GM23338 (cell line): ENCODE measurements at places on chromosomes 3 and 15.

GRCh38 chr3:48656061-48656840 lies 6.4 kb downstream of the CELSR3 start:
- peak; percentile 96 for DNase-seq

- DNase-seq, result no peak
Observed at GRCh38 chr15:38041576-38041975, 107.1 kb downstream of the TMCO5A start.

DNA sequence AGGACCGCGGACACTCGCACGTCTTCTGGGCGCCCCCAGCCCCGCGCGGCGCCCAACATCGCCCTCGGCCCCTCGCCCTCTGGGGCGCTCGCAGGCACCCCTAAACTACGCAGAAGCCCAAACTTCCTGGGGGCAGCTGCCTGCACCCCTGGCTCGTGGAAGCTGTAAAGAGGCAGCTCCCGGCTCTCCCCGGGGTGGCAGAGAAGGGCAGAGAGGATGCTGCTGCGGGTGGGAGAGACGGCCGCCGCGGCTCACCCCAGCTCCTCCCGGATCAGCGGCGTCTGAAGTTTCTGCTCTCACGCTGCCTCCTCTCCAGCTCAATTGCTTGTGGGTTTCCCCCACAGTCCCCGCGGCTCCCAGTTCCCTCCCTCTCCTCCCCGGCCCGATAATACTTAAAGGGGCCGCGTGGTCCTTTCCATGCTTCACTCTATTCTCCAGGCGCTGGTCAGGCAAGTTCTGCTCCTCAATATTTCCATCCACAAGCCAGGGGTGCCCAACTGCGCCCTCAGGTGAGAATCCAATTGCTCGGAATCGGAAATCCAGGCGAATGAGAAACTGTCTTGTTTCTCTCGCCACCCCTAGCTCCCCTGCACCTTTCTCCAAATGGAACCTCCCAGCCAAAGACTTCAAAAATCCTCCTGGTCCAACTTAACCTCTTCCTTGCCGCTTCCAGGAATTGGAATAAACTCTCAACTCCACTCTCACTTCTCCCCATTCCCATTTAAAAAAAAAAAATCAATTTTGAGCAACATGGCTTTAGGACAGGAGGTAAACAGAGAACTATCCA lies 748.5 kb downstream of the ROBO1 start:
- peak; percentile 93 for DNase-seq

DNA sequence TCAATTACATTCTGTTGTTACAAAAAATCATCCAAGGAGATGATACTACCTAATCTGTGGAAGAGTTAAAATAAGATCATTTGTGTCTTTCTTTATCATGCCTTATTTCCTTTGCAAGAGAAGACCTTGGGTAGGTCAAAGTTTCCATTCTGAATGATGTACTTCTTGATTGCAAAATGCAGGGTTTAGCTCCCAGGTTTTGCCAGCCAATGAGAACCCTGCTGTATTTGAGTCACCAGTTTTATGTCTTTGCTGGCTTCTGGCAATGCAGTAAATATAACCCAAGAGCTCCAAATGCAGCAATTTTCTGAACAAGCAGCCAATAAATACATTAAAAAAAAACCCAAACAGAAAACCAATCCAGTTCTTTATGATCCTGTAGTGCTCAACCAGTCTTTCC lies 204.9 kb downstream of the CADPS start:
- no peak for DNase-seq

- peak; percentile 49 for DNase-seq
Observed at GRCh38 chr3:125212509-125213363, at the start of gene SLC12A8. TSS of gene SLC12A8 (minus strand) at chr3:125212748. CDS start at chr3:125211349, 1,399 bp downstream.

- no peak for DNase-seq
Observed at GRCh38 chr3:37174532-37175126, at the start of gene LRRFIP2. TSS of gene LRRFIP2 (minus strand) at chr3:37174582. CDS start at chr3:37148983, 25,599 bp downstream.

DNA sequence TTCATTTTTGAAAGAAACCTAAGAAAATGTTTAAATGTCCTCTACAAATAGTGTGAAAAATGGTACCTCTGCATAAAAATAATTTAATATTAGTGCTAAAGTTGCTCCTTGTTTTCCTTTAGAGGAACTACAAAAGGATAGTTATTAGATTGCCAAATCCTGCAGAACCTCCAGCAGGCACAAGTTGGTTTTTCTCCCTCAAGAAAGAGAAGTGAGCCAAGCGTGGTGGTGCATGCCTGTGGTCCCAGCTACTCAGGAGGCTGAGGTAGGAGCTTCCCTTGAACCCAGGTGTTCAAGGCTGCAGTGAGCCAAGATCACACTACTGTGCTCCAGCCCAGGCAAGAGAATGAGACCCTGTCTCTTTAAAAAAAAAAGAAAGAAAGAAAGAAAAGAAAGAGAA lies 85.1 kb upstream of the TSEN2 start:
- DNase-seq, result no peak

- DNase-seq, result peak; percentile 72
Observed at GRCh38 chr15:40358471-40359353, 693 bp downstream of the DISP2 start.

- DNase-seq, result no peak
Observed at GRCh38 chr3:37957539-37957936, 33.0 kb upstream of the VILL start.

GRCh38 chr3:23489300-23490158 lies 286.4 kb downstream of the UBE2E2 start:
- peak; percentile 32 for DNase-seq

DNA sequence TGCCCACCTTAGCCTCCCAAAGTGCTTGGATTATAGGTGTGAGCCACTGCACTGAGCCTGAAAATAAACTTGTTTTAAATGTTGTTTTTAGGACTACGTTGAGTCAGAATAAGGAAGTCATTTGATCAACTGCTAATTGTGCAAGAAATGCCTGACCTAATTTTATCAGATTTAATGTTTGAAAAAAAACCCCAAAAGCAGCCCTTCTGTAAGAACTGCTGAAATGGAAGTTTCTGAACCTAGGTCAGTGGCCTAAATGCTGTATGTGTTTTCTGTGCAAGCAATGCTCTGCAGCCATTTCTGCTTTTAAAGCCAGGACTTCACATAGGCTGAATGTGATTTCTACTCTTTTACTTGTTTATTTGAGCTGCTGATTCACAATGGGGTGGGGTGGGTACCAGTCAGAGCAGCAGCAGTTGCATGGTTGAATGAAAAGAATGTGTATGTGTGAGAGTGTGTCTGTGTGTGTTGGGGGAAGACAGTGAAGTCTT lies 6.6 kb downstream of the GPX1 start:
- DNase-seq, result no peak

DNA sequence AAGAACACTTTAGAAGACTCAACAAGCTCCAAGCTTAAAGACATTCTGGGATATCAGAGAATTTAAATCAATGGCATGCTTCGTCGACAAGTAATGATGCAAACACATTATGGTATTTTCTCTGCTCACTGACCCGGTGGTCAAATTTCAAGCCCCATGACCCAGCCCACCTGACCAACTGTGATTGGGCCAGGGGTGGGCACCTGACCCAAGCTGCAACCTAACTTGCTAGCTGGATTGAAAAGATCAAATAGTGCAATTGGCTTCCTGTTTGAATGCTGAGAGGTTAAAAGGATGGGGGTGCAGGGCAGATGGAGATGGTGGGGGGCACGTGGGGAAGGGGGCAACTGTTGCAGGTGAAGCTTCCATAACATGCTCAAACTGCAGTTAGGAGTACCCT lies 250.4 kb downstream of the CLSTN2 start:
- DNase-seq, result no peak

DNA sequence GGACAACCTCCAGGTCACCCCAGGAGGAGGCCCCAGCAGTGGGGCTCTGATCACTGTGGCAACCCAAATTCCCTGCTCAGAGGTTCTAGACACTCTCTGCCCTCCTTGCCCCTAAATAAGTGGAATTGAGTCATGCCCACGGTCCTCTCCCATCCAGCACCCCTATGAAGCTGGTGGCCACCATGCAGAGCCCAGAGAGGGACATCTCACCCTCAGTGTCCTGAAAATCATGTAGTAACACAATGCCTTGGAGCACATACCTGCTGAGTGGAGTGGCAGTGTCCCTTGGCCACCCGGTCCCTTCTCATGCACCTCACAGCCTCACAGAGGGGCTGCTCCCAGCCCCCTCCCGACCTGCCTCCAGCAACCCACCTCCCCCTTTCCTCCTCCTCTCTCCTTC lies 114.3 kb upstream of the MEF2A start:
- DNase-seq, result no peak

- peak; percentile 60 for DNase-seq
Observed at GRCh38 chr15:57743424-57743823, 36.9 kb downstream of the POLR2M start.

- DNase-seq, result no peak
Observed at GRCh38 chr15:42621386-42621785, 46.0 kb downstream of the STARD9 start.

DNA sequence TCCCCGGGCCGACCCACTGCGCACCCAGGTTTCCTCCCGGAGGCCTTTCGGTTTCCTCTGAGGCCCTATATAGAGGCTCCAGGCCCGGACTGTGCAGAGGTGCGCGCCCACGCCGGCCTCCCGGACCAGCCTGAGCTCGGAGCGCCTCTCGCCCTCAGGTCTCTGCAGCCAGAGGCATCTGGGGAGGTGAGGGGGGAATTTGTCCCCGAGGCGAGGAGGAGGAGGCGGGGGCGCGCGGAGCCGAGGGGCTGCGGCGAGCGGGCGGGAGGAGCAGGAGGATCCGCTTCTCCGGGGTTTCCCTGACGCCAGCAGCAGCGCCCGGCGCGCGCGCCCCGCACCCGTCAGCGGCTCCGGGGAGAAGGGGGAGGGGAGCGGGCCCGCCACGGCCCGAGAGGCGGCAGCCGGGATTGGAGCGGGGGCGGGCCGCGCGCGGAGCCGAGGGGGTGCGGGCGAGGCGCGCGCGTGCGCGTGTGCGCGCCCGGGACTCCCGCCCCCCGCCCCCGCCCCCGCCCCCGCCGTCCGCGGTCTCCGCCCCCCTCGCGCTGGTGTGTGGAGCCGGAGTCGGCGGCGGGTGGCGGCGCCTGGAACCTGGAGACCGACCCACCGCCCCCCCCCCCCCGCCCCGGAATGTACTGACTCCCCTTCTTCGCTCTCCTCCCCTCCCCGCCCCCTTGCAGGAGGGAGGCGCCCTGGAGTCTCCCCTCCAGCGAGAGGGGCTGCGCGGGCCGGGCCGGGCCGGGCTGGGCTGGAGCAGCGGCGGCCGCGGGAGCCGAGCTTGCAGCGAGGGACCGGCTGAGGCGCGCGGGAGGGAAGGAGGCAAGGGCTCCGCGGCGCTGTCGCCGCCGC lies at the start of gene NEO1:
Gene NEO1, plus strand, starts transcription at position 657 of the 846 bp plus-strand sequence. CDS start 213 bp downstream, outside the sequence.
- DNase-seq, result peak; percentile 89

GRCh38 chr3:16084887-16085286 lies 89.6 kb upstream of the GALNT15 start:
- DNase-seq, result no peak

GRCh38 chr3:194761384-194761783 lies 75.7 kb downstream of the FAM43A start:
- no peak for DNase-seq

DNA sequence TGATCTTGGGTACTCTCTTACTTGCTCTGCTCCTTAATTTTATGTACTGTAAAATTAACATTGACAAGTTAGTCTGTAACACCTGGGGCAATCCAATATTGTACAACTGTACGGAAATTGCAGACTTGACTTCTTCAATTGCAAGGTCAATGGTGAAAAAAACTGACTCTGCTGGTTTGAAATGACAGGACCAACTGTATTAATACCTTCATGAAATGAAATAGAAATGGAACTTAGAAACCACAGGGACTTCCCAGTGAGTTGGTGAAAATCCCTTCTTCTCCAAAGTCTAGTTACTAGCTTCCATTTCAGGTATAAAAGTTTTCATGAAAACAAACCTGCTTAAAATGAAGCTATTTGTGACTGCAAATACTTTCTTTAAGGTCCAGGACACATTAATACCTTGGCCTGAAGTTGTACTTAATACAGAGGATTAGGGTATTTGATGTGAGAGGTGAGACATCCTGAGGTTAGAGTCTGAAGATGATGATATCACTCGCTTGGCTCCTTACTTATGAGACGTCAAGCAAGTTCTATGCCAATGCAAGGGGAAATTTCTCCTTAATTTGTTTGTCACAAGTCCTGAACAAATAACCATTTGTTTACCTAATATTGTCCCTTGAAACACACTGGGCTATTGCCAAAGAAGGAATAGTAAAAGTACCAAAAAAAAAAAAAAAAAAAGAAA lies 226.2 kb upstream of the TP63 start:
- DNase-seq, result no peak

DNA sequence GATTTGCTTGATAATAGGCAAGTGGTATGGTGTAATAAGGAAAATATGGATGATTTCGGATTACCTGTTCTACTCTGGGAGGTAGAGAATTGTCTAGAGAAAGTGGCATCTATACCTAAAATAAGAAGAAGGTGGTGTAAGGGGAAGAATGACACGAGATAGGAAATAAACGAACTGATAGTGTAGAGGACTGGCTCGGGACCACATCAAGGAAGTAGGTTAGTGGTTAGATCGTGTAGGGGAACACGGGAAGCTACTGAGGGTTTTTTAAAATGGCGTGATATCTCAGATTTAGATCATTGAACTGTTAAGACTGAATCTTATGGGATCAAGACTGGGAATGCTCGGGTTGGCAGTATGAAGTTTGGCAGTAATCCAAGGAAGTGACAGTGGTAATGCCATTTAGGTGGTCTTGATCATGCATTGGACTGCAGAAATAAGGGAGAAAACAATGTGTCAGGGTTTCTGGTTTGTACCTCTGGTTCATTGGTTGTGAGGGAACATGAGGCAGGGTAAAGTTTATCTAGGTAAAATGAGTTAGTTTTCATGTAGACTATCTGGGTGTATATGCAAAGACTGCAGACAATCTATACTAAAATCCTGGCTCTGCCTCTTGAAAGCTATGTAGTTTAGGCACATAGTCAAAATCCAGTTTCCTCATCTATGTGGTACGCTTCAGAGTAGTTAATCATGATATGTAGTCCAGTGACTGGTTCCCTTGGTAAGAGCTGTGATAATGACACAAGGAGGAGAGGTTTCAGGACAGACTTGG lies 7.4 kb downstream of the RPL14 start:
- no peak for DNase-seq

DNA sequence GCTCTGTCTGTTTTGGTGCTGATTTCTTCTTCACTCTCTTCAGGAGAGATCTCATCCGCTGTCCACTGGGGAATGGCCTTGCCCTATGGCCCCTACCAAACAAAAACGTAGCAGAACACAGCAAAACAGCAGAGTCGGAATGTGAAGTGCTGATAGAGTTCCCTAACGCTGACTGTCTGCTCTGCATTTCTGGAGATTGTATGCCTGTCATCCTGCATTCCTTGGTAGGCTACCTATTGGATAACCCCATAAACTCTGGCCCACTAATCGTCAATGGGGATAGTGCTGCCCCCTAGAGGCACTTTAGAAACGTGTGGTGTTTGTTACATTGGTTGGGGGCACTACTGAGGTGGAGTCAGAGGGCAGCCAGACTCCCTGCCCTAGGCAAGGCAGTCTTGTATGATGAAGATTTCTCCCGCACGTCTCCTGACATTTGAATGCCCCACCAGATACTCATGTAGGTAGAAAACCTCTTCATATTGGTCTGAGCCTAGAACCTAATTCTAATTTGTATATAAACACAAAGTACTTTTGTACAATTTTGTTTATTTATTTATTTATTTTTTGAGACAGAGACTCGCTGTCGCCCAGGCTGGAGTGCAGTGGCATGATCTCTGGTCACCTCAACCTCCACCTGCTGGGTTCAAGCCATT lies 15.6 kb upstream of the MAGEF1 start:
- DNase-seq, result peak; percentile 97
